ENCODE measurements at places on chromosomes 4 and X.

DNA sequence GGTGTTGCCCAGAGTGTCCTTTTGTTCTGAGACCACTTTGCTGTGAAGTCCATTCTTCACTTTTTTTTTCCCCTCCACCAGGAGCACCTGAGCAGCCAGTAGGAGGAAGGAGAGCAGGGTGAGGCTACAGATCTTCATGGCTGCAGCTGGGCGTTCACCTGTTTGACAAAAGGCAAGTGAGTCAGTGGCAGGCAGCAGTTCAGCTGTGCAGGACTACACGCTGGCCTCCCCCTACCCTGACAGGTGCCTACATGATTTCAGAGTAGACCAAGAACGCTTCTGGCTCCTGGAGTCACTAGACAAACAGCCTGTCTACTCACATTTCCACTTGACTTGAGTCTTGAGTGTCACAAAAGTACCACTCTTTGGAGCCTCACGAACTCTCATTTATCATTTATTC, 2.0 kb downstream of the FGFBP1 start:
- DNase-seq, result no peak

DNA sequence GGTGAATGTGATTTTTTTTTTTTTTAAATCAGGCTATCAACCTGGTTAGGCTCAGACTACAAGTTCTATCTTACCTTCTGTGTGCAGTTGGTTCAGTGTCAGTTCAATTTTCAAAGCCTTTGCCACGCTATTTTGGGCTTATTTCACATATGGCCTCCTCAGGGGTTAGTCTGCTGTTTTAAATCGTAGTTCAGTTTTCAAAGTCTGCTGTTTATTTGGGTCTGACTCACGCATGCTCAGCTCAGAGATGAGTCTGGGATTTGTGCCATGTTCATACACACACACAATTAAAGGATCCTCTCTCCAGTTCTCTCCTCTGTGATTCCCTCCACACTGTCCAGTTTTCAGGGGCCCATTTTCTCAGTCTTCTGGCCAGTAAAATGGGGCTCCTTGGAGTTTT, 32.3 kb upstream of the ZFX start:
- no peak for DNase-seq

DNA sequence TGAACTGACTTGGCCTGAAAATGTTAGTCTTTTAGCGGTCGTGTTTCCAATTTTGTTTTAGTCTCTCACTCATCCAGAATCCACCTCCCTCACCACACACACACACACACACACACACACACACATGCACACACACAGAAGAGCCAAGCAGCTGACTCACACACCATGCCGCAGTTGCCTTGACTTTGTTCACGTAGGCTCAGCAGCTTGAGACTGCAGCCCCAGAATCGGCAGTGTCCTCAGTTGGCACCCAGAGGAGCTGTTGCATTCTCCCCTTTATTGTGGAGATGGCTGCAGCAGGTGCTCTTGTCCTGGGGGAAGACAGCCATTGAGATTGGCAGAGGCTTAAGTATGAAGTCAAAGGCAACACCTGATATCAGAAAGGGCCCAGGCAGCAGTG, 20.9 kb upstream of the XPNPEP2 start:
- no peak for DNase-seq

DNA sequence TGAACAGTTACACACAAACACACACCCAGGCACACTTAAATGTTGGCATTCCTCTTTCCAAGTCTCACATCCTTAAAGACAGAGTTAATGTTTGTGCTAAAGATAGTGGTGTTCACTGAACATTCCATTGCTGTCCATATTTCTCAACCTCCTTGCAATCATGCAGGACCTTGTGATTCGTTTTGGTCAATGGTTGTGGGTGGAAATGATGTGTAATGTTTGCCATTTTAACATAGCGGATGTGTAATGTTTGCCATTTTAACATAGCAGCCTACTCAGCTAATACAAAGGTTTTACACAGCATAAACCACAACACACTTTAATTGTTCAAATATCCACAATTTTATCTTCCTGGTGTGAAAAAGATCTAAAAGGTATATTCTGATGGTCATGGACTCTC, 93.9 kb downstream of the CEP44 start:
- DNase-seq, result no peak

DNA sequence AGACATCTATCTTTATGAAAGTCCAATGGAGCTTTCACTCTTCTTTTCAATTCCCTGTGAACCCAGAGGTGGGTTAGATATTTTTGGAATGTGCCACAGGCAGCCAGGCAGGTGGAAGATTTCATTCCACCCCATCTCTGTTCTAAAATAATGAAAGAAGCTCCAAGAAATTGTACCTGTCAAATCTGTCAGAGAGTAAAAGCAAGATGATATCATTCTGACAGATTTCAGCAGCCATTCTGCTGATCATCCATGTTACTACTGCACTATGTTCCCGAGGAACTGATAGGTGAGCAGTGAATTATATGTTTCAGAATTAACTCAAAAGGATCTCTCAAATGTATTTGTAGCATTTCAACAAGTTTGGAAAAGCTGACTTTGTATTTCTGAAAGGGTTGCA, 339.5 kb upstream of the SPANXN4 start:
- DNase-seq, result no peak

GRCh38 chrX:7330971-7331746, 183.2 kb upstream of the PUDP start:
- no peak for DNase-seq

DNA sequence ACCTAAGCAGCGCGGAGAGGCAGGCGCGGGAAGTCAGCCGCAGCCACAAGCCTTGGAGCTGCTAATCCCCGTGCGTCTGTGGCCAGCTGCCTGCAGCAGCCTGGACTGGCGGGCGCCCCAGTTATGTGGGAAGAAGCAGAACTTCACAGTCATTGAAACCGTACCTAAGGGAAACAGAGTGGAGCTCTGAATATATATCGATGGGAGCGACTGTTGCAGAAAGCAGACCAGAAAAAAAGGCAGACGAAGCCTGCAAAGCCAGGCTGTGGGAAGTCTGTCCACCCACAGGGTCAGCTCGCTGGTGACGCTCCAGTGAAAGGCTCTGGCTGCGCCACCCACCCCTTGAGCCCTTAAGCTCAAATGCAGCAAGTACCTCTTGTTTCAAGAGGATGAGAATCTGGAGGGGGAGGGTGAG, 24.7 kb downstream of the KCNE5 start:
- no peak for DNase-seq

DNA sequence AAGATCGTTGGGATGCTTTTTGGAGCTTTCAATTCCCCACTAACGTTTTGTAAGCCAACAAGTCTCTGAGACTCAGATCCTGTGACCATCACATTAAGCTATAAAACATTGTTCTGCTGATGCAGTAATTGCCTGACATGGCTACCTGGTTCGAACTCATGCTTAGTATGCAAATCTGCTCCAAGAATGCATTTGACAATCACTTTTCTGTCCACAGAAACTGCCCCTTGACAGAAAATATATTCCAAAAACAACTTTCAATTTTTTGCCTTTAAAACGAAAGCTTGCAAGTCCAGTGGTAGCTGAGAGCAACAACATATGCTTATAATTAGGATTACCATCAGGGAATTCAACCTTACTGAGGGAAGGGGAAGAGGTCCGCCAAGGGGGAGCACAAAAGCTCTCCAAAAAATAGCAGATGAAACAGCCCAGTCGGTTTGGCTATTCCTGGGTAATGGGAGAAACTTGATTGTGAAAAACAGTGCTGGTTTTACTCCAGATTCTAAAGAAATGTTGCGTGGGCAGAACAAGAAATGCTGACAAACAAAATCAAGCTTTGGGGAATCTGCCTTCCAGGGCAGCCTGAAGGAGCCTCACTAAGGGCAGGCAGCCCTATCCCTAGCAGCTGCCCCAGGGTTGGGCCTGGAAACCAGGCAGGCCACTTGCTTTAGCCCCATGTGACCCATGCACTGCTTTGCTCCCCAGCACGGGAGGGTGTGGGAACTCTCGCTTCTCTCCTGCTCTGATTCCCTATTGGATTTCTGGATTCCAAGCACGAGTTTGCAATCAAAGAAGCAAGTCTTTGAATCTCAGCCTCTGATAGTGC, 160.7 kb upstream of the LDB2 start:
- DNase-seq, result no peak

Data from erythroblast (primary cell).